Ascending aorta (tissue), 2 donors: ENCODE measurements at places on chromosomes 2 and 18. TPM values are rescaled to one million over a fixed set of nuclear protein-coding genes. Genes with fewer than 3 reads are reported as not detected.

Gene ASB18
- not detected for total RNA-seq

DNA sequence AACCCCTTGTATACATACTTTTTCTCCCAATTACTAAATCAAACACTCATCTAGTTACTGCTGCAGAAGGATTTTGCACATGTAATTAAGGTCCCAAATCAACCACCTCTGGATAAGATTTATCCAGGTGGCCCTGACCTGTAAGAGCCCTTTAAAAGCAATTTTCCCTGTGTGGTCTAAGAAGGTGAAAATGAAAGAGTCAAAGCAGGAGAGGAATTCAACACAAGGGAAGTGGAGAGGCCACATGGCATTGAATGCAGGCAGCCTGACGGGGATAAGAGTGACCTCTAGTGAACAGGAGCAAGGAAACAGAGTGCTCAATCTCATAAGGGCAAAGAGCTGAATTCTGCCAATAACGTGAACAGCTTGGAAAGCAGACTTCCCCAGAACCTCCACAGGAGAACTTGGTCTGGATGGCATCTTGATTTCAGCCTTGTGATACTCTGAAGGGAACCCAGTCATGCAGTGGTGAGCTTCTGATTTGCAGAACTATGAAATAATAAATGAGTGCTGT is 27.2 kb downstream of the PPP3R1 start:
- no peaks in the 10 kb centered on the region for H3K27me3 ChIP-seq
- no peak overlapping the region for H3K27ac ChIP-seq
- no peaks in the 10 kb centered on the region for H3K36me3 ChIP-seq
- H3K4me1 ChIP-seq: no peaks in the 10 kb centered on the region
- no peak overlapping the region for H3K4me3 ChIP-seq

- no peaks in the 10 kb centered on the region for H3K36me3 ChIP-seq
- no peak for DNase-seq
- no peaks in the 10 kb centered on the region for H3K4me1 ChIP-seq
- no peak overlapping the region for H3K27ac ChIP-seq
- no peaks in the 10 kb centered on the region for H3K27me3 ChIP-seq
- no peak overlapping the region for H3K4me3 ChIP-seq
Observed at GRCh38 chr2:23009545-23010149, 375.3 kb upstream of the KLHL29 start.

DNA sequence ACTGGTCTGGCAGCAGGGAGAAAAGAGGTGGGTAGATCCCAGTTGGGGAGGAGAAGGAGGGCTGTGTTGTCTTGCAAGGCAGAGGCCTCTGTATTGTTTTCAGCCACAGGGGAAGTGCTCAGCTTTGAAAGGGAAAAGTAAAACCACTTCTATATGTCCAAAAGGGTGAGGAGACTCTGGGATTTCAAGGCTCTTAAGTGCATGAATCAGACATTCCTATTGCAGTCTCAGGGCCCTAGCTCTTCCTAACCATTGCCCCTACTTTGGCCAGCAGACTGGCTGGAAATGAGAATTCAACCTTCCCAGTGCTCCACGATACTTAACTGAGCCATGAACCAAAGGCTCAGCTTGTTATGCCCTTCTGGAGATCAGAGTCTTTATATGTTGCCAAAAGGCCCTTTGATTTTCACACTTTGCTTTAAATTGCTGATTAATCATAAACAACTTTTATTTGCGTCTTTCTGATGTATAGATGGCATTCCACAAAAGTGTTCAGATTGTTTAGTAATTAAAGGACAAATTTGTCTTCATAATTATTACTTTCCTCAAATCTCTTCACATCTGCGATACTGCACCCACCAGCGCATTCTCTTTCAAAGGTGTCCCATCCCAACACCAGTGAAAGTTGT is 313.8 kb upstream of the MMADHC start:
- H3K4me1 ChIP-seq: no peaks in the 10 kb centered on the region
- no peaks in the 10 kb centered on the region for H3K36me3 ChIP-seq
- no peak overlapping the region for H3K27ac ChIP-seq

GRCh38 chr2:101125808-101126207 is 25.4 kb downstream of the TBC1D8 start:
- H3K27me3 ChIP-seq: no peaks in the 10 kb centered on the region
- H3K4me3 ChIP-seq: no peak overlapping the region

DNA sequence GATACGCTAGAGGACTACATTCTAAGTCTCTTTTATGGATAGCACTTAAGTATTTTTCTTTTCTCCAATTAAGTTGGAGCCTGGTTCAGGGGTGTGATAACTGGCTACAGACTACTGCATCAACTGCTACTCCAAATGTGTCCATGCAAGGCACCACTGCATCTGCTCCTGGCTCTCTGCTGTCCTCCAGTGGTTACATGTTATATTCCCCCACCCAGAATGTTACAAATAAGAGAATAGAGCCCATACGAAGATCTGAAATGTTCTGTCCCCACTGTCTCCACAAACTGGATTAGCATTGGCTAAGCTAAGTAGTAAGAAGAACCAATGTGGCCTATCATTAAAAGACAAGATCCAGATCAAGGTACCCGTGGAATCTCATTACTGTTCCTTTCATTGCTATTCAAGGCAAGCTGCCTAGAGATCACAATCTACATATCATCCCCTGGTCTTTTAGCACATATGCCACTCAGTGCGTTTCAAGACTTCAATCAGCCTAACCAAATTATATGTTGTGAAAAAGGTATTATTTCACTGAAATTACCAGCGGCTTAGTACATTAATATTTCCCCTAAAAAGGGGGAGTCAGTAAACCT is 308.3 kb upstream of the SLC8A1 start:
- DNase-seq: no peak
- H3K27ac ChIP-seq: no peak overlapping the region
- H3K4me1 ChIP-seq: no peaks in the 10 kb centered on the region
- H3K4me3 ChIP-seq: no peak overlapping the region

DNA sequence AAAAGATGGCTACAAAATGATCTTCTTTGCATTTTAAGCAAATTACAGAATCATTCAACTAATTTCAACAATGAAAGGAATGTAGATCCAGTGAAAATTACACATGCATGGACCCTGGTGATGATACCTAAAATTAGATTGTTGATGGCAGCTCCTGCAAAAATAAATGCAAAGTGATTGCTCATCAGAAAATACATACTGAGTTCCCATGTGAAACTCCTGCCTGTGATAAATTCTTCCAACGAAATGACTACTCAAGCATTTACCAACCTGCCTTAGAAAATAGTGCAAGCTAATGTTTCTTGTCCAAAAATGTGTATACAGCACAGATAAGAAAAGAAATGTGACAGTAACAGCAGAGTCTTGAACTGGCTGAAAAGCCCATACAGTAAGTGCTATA is 300.0 kb upstream of the REV1 start:
- H3K4me3 ChIP-seq: no peak overlapping the region
- H3K4me1 ChIP-seq: no peaks in the 10 kb centered on the region
- H3K36me3 ChIP-seq: no peaks in the 10 kb centered on the region
- H3K27ac ChIP-seq: no peak overlapping the region
- no peaks in the 10 kb centered on the region for H3K27me3 ChIP-seq
- no peak for DNase-seq

- H3K27ac ChIP-seq: no peak overlapping the region
- no peaks in the 10 kb centered on the region for H3K4me1 ChIP-seq
- H3K36me3 ChIP-seq: no peaks in the 10 kb centered on the region
- no peak for DNase-seq
- no peak overlapping the region for H3K4me3 ChIP-seq
- H3K27me3 ChIP-seq: no peaks in the 10 kb centered on the region
Observed at GRCh38 chr2:1486670-1487069, 73.4 kb downstream of the TPO start.

DNA sequence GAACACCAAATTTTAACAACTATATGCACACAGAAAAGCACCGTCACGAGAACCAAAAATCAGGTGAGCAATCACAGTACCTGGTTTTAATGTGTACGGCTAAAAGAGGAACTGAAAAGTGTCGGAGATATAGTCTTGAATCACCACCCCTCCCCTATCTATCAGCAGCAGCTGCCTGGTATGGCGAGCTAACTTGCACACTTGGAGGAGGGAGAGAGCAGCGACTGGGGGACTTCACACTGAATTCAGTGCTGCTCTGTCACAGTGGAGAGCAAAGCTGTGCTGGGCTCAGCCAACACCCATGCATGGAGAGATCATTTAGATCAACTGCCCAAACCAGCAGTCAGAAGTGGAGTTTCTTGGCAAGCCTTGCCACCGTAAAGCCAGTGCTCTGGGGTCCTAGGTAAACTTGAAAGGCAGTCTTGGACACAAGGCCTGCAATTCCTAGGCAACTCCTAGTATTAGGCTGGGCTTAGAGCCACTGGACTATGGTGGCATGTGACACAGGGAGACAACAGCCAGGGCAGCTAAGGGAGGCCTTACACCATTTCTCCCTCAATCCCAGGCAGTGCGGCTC is 89.2 kb upstream of the CD226 start:
- H3K27me3 ChIP-seq: no peaks in the 10 kb centered on the region
- H3K36me3 ChIP-seq: no peaks in the 10 kb centered on the region
- H3K27ac ChIP-seq: no peak overlapping the region
- no peak for DNase-seq
